NB4 (cell line): ENCODE measurements at places on chromosomes 12 and 14.

DNA sequence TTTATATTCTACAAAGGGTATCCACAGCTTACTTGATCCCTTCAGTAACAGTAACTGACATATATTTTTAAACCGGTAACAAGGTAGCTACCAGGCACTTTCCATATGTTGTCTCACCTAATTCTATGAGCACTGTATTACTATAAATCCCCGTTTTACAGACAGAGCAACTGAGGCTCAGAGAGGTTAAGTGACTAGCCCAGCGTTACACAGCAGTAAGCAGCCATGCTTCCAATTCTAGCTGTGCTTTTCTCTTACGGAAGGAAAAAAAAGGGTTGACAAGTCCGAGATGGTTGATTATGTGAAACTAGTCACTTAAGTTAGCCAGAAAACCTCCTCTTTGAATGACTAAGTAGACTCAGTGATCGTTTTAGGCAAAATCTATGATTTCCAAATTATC lies 187.3 kb upstream of the LHX5 start:
- no peak for DNase-seq

DNA sequence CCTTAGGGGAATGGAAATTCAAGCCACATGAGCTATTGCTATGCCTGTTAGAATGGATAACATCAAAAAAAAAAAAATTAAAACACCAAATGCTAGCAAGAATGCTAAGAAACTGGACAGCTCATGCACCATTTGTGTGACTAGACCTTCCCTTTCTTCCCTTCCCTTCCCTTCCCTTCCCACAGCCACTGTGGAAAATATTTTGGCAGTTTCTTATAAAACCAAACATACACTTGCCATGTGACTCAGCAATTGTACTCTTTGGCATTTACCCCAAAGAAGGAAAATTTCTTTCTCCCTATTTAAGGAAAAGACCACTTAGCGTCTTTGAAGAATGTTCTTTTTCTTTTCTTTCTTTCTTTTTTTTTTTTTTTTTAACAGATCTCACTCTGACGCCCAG lies 49.1 kb upstream of the FKBP4 start:
- no peak for DNase-seq

DNA sequence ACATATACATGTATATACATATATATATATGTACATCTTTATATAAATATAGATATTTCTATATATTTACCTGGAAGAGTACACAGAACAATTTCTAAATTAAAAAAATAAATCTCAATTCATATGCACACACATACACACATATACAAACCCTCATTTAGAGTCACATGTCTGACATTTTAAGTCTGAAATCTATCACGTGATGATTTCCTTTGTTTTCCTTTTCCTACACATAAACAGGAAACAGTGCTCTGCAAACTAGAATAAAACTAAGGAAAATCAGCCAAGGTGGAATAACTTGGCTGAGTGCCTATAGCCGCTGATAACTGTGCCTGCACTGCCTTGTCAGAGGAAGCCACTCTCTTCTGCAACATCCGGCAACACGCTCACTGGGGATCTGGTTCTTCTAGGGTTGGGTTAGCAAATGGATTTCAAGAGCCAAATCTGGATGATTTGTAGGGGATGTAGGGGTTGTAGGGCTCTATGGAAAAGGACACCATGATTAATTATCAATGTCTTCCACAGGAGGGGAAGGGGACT lies 480.7 kb downstream of the TMEM132D start:
- no peak for DNase-seq

GRCh38 chr12:99352269-99352668 lies 295.3 kb upstream of the GARIN6 start:
- no peak for DNase-seq

DNA sequence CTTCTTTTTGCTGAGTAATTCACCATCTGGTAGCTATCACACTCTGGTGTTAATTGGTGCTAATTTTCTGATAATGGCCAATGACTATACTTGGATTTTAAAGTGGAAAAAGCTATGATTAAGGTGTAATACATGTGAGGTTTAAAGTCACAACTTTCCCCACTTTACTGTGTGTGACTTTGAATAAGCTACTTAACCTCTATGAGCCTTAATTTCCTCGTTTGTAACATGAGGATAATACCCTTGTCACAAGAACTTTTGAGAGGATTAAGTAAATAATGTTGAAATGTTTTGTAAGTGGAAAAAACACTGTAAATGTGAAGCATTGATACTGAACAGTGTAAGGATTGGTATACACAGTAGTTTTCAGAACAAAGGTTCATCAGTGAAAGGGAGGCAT lies 65.3 kb downstream of the MSRB3 start:
- DNase-seq: no peak
